NCI-H146 (cell line): ENCODE measurements at places on chromosomes 2 and 18.
A peak's percentile ranks its signal among the peaks of the same experiment; 100 is the strongest.

DNA sequence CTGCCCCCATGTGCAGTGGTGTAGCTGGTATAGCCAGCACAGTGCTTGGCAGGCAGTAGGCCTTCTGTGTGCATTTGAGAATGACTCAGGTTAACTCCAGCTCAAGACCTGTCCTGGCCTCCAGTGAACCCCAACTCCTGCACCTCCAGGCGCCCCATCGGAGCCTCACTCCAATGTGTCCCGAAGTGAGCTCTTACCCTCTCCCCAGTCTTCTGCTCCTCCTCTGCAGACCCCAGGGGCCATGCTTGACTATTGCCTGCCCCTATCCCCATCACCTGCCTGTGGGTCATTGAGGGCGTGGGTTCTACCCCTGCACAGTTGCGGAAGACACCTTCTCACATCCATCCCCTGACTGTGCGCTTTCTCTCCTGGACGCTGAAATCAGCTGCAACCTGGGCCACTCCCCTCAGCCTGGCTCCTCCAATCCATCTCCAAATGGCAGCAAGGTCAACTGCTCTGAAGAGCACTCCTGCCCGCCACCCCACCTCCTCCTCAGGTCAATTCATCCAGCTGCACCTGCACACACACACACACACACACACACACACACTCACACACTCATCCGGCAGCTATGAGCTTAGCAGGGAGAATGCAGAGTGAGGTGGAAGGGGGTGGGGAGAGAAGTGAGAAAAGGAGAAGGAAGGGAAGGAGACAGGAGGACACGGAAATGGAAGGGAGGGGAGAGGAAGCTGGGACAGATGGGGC is 130.3 kb upstream of the GLI2 start:
- peak; percentile 30 for DNase-seq

- DNase-seq, result no peak
These were observed 5.7 kb upstream of the WDSUB1 start for GRCh38 chr2:159292157-159292556.

GRCh38 chr2:241908686-241909420 is 39.3 kb downstream of the RTP5 start:
- DNase-seq, result no peak

- no peak for DNase-seq
These were observed 324.9 kb upstream of the TCF4 start for GRCh38 chr18:55912919-55913318.

DNA sequence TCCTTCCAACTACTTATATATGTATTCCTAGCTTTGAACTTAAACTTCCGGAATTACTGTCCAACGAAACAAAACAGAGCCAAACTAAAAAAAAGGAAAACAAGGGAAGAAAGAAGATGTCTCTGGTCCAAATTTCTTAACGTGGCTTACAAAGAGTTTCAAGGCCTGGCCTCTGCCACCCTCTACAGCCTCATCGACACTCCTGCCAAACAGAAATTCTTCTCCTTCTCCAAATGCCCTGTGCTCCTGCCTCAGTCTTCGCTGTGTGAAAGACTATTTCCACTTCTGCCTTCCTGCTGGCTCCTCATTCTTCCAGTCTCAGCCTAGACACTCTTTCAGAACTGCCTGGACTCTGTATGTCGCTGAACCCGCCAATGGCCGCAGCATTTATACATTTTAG is 249.2 kb downstream of the TXNL1 start:
- no peak for DNase-seq

- peak; percentile 77 for DNase-seq
These were observed 16.4 kb upstream of the HNMT start for GRCh38 chr2:137947728-137948336.

GRCh38 chr2:128727914-128728313 is 409.2 kb upstream of the HS6ST1 start:
- DNase-seq, result no peak

GRCh38 chr2:204205538-204205937 is 269.0 kb downstream of the ICOS start:
- no peak for DNase-seq

- DNase-seq, result no peak
These were observed 50.0 kb downstream of the SLC8A1 start for GRCh38 chr2:40401896-40402295.

- no peak for DNase-seq
These were observed 9.3 kb downstream of the IL1R2 start for GRCh38 chr2:102000813-102001766.

- no peak for DNase-seq
These were observed 134.4 kb downstream of the OSR1 start for GRCh38 chr2:19224011-19224410.

DNA sequence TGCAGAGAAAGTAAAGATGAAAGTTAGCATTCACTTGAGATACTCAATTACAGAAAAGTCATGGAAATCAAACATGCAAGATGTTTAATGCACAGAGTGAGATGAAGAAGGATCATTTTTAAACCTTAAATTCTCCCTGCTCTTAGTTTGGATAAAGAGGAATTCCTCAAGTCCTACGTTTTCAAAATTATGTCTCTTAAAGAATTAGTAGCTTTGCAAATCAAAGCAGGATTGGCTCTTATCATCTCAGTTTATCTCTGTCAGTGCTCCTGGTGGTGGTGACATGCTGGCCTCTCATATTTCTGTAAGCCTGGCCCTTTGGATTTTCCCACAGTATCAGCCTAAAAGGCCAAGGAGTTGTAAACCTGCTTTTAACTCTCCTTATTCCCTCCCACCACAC is 242.2 kb downstream of the NRXN1 start:
- no peak for DNase-seq

DNA sequence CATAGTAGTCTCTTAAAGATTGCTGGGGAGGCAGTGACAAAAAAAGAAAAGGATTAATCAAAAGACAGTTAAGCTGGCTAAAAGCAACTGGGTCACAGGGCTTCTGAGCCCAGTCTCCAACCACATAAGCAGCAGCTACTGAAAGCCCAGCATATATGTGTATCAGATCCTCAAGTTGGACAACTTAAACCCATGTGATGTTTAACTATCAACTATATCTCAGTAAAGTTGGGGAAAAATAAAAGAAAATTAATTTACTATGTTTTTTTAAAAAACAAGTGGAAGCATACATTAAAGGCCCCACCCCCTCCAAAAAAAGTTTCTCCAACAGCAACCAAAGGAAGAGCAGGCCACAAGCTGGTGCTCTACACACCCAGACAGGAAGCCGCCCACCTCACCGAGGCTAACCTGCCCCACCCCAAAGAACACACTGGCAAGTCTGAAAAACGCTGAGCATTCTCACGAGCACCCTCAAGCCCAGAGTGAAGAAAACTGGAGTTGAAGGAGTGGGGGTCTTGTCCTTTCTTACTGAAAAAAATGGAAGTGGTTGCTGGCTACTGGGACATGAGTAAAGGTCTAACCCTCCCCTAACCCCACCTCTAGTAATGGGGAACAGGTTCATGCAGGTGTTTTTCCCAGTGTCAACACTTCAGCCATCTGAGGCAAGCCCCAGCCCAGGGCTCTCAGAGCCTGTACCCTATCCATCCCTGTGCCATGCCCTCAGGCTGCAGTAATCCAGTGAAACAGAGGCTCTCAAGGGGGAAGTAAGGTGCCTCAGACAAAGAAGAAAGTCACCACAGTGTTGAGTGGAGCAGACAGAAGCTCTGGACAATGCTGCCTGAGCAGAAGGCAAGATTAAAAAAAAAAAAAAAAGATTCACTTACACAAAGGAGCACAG is 106.3 kb downstream of the GYPC start:
- DNase-seq, result no peak

- DNase-seq, result no peak
These were observed 23.5 kb downstream of the TSN start for GRCh38 chr2:121778741-121779487.

DNA sequence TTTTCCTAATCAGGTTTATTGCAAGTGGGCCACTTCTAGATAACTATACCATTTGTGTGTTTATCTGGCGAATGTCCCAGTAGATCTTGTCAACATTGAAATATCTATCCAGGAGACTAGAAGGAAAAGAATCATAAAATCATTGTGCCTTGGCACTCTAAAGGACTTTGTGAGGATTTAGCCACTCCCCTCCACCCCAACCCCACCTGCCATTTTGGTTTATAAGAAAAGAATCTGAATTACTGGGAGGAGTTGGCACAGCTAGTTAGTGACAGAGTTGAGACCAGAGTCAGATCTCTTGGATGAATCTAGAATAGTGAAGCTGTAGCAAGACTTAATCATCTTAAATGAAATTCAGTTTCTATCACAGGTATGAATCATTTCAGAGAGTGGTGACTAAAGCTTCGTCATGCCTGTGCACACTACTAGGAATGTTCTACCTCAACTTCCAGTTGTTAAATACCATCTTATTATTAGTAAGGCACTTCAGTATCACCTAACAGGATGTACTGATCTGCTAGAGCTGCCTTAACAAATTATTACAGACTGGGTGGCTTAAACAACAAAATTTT is 212.7 kb upstream of the SLC14A2 start:
- no peak for DNase-seq

- DNase-seq, result no peak
These were observed 602.2 kb downstream of the FBXO15 start for GRCh38 chr18:73545472-73545871.

DNA sequence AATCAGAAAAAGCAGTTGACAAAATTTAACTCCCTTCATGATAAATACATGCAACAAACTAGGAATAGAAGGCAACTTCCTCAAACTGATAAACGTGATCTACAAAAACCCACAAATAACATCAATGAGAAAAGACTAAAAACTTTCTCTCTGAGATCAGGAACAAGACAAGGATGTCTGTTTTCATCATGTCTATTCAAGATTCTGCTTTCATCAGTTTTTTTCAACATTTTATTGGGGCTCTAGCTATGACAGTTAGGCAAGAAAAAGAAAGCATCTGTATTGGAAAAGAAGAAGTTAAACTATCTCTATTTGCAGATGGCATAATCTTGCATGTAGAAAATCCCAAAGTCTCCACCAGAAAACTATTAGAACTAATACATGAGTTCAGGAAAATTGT is 12.3 kb upstream of the CHST10 start:
- no peak for DNase-seq

- no peak for DNase-seq
These were observed 125.7 kb upstream of the CCDC195 start for GRCh38 chr2:224841910-224842309.

DNA sequence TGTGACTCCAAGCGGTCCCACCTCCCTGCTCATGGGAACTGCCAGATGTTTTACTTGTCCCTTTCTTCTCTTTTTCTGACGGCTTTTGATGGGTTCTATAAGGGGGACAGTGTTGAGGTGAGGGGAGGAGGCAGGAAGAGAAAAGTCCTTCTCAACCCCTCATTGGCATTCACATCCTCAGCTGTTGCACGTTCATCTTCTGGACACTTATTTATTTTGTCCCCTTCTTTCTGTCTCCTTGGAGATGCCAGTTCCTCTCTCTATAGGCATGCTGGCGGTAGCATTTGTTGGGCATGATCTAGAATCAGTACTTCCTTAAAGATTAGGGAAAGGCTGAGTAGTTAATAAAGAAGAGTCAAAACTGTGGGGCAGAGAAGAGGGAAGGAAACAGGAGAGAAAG is 99.0 kb upstream of the KLHL14 start:
- no peak for DNase-seq

DNA sequence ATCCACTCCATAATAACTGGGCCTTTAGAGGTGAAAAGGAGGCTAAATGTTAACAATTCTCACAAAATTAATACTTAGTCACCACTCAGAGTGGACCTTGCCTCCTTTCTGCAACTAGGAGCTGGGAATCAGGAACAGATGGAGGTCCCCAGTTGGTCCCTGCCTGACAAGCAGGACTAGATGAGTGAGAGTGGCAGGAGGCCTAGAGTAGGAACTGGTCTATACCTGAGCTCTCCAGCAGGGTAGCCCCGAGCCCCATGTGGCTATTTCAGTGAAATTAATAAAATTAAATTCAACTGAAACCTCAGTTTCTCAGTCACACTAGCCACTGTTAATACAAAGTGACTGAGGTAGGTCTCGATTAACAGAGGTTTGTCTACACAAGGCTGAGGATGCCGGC is 150.5 kb downstream of the MYO5B start:
- no peak for DNase-seq

DNA sequence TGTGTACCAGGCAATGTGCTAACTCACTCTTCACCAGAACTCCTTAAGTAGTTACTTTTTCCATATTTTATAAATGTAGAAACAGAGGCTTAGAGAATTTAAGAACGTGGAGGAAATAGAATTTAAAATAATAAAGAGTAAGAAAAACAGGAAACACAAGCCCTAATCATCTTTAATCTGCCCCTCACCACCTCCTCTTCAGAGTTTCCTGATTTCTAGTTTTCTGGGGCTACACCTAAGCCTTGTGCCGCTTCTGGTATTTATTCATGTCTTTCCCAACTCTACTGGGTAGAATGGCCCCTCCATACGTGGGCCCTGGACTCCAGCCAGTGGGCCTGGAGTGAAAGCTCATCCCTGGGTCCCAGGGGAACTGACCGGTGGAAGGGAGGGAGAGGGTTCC is 85.4 kb downstream of the RTN4 start:
- DNase-seq, result no peak

DNA sequence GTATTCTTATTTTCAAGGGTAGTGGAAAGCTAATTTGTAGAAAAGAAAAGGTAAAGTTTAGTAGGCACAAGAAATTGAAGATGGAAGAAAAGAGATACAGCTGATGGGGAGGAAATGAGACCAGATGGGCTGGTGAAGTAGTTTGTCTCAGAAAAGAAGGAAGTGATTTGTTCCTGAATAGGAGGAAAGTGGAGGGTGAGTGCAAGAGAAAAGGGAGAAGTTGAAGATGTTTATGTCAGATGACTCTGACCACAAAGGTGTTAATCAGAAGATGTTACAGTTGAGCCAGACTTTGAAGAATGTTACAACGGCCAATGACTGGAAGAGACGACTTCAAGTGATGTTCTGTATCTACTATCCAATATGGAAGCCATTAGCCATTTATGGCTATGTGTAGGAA is 21.2 kb downstream of the ZSCAN30 start:
- no peak for DNase-seq

DNA sequence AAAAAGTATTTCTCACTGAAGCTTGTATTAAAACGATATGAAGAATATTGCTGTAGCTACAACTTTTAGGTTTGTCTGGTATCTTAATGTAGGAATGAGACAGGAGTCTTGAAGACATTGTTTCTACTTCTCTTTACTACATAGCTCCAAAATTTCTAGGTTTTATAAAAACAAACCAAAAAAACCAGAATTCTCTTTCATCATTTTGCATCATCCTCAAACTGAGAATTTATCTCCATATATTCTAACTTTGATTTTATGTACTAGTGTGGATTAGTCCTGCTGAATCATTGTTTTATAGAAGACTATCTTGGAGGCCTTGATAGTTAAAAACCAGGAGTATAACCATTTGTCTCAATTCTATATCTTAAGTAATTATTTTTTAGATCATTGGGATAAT is 100.2 kb downstream of the ICA1L start:
- no peak for DNase-seq

DNA sequence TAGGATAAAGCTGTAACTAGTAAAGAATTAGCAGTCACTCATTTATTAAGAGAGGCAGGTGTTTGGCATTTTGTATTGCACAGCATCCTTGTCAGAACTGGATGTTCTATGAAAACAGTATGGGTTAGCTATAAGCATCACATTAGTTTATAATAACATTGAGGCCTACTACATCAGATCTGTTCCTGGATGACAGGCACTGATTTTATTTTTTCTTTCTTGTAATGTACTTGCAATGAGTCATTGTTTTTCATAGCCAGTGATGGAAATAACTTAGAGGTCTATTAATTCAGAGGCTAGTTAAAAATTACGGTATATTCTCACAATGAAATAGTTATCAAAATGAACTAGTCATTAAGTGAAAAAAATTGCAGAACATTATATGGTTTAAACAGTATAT is 13.0 kb upstream of the RMDN2 start:
- DNase-seq, result no peak

GRCh38 chr2:206213514-206213845 is 53.8 kb downstream of the EEF1B2 start:
- no peak for DNase-seq
